ENCODE measurements at places on chromosomes 16 and 17. TPM values are rescaled to one million over a fixed set of nuclear protein-coding genes. Genes with fewer than 3 reads are reported as not detected.

DNA sequence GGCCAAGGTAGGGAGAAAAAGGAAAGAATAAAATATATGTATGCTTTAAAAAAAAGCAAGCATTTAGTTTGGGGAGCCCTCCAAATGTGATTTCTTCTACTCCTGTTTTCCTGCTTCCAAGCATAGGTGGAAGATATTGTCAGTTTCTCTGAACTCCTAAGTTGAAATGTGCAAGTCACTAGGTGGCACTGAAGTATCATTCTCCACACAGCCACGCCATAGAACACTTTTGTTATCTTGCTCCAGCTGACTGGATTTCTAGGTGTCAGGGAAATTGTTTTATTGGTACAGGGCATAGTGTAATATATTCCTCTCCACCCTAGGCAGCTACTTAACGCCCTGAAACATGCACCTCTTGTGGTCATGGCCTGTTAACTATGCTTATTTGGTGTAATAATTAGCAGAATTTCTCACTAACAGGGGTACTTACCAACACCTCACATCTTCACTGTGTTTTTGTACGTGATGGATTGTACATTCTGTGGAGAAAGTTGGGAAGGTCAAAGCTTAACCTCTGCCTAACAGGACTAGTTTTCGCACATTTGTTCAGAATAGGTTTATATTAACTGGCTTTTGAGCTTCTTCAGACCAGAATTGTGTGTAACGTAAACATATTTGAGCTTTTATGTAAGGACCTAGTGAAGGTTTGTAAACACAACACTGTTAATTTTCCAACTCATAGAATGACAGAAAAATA, 69.3 kb downstream of the FTO start:
- no peaks in the 10 kb centered on the region for H3K36me3 ChIP-seq
- no peak for DNase-seq
- no peak overlapping the region for H3K27ac ChIP-seq
- peaks cover 8% of the 10 kb centered on the region for H3K4me1 ChIP-seq

- DNase-seq = no peak
- no peaks in the 10 kb centered on the region for H3K27me3 ChIP-seq
- H3K36me3 ChIP-seq = peaks cover 44% of the 10 kb centered on the region
These were observed 4.1 kb downstream of the CORO1A start for GRCh38 chr16:30187556-30187865.

Gene PTX4
- total RNA-seq = not detected

GRCh38 chr17:8859804-8860430, 7.6 kb downstream of the PIK3R6 start:
- H3K27me3 ChIP-seq = no peaks in the 10 kb centered on the region
- H3K36me3 ChIP-seq = no peaks in the 10 kb centered on the region
- DNase-seq = no peak

Gene VMO1
- total RNA-seq = not detected

- no peaks in the 10 kb centered on the region for H3K4me1 ChIP-seq
- no peaks in the 10 kb centered on the region for H3K36me3 ChIP-seq
- H3K27me3 ChIP-seq = peaks cover 15% of the 10 kb centered on the region
- no peak for DNase-seq
These were observed 56.3 kb upstream of the IL34 start for GRCh38 chr16:70589998-70590471.

DNA sequence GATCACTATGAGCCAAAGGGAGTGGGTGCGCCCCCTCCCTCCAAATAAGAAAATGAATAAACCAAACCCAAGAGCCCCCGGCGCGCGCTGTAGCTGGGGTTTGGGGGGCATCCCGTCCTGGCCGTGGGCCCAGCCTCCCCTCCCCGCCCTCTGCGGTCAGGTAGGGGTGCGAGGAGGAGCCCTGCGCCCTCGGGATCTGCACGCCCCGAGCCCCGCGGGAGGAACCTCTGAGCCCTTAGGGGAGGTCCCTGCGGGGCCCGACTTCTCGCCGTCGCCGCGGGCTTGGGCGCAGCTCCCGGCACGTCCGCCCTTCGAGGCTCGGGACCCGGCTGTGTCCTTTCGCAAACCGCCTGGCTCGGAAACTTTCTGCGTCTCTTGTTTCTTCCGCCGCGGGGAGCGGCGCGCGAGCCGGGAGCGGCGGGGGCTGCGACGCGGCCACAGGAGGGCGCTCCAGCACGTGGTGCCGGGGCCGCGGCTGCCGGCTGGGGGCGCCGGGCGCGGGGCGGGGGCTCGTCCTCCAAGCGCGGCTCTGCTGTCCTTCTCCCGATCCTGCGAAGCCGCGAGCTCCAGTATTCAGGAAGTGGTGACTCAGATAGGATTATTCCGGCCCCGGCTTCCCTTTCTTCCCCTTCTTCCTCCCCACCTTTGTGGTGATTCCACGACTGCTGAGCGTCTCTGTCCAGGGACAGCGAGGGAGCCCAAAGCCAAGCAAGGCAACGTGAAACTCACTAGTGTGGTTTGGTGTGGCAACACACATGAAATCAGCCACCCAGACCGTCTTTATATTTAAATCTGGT, 1.6 kb downstream of the PITPNC1 start:
- peaks cover 10% of the 10 kb centered on the region for H3K36me3 ChIP-seq
- peaks cover 22% of the 10 kb centered on the region for H3K4me1 ChIP-seq
- H3K4me3 ChIP-seq = peak overlapping the region; percentile 99
- H3K27me3 ChIP-seq = no peaks in the 10 kb centered on the region
- DNase-seq = peak; percentile 78

- peak overlapping the region; percentile 94 for H3K27ac ChIP-seq
- H3K4me1 ChIP-seq = peaks cover 27% of the 10 kb centered on the region
- H3K4me3 ChIP-seq = peak overlapping the region; percentile 86
- peaks cover 3% of the 10 kb centered on the region for H3K27me3 ChIP-seq
- peaks cover 3% of the 10 kb centered on the region for H3K36me3 ChIP-seq
These were observed 1.7 kb downstream of the IL4R start for GRCh38 chr16:27315333-27316037.

Gene ZACN
- total RNA-seq = 0.30 TPM

DNA sequence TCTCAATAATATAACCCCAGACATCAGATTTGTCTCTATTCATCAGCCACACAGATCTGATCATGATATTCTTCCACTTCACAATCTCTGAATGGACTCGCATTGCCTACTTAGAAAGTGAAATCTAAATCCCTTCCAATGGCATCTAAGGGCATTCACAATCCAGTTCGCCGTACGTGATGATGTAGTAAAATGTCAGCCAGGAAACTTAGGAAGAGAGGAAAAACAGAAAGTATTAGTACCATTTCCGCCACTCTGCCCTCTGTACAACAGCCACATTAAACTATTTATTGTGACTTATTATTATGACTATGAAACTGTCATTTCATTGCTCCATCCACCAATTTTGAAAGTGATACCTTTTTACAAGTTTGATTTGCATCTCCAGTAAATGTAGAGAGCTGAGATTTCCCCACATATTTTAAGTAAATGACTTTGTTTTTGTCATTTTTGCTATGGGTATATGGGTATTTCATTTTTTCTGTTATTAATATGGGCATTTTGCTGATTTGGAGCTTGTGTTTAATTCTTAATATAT, 69.4 kb upstream of the SMIM36 start:
- no peaks in the 10 kb centered on the region for H3K36me3 ChIP-seq
- peaks cover 10% of the 10 kb centered on the region for H3K4me1 ChIP-seq
- no peak for DNase-seq
- no peaks in the 10 kb centered on the region for H3K27me3 ChIP-seq
- H3K4me3 ChIP-seq = no peak overlapping the region

Gene KRT10
- total RNA-seq = 31.4 TPM

DNA sequence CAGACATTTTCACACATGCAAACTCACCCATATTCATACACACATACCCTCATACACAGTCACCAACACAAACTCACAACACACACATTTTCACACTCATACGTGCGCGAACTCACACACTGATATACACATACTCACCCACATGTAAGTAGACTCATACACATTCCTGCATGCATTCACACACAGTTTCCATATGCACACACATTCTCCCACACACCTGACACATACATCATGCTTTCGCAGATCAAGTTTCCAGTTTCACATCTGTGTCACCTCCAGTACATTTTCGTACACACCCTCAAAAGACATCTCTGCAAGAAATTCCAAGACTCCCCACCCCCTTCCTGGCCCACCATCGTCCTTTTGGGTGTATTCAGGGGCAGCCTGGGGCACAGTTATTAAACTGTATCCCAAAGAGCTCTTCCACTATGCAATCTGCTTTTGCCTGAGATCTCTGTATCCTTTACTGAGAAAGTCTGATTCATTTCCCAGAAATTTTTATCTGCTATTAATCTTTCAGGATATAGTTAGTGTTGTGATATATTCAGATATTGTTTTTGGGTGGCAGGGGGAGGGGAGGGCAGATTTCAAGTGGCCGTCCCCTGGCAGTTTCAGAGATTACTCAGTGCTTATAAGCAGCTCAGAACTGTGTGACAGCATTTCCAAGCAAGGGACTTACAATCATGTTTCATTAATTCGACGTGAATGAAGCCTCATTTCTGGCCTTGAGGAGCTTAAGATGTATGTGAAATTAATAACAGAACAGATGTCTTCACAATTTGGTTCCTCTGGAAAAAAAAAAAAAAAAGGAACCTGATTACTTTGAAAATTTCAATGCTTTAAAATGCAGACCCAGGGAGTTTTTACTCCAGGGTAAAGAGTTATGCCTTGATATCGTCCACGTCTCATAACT, 35.3 kb upstream of the MMP2 start:
- no peaks in the 10 kb centered on the region for H3K36me3 ChIP-seq
- no peak for DNase-seq
- no peak overlapping the region for H3K27ac ChIP-seq
- no peaks in the 10 kb centered on the region for H3K4me1 ChIP-seq

DNA sequence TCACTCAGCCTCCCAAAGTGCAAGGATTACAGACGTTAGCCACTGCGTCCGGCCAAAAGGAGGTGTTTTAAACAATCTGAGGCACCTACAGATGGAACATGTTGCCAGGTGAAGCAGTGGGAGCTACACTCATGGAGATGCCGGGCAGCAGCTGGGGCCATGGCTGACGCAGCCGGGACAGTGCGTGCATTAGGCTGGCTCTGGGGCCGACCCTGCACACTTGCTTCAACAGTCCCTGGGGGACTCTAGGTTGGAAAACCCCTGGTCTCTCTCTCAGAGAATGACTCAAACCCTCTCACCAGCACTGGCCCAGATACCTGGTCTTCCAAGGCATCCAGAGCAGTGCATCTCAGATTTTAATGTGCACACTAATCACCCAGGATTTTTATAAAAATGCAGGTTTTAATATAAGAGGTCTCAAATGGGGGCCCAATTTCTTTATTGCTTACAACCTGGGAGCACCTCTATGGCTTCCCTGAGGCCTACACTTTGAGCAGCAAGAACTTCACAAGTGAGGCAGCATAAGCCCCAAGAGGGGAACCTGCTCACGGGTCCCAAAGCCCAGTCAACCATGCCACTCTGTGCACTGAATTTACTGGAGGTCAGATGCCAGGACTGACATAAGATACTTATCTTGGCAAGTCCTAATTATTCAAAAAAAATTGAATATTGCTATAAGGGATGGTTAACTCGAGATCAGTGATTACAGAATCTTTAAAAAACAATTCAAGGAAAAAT, 70.8 kb upstream of the TRAP1 start:
- no peak overlapping the region for H3K27ac ChIP-seq
- peaks cover 62% of the 10 kb centered on the region for H3K36me3 ChIP-seq
- no peak for DNase-seq
- H3K4me3 ChIP-seq = no peak overlapping the region

- H3K36me3 ChIP-seq = no peaks in the 10 kb centered on the region
- H3K27me3 ChIP-seq = peaks cover 2% of the 10 kb centered on the region
- peaks cover 52% of the 10 kb centered on the region for H3K4me1 ChIP-seq
- no peak overlapping the region for H3K4me3 ChIP-seq
These were observed 85.4 kb downstream of the GAS7 start for GRCh38 chr17:10112962-10113361.

Gene CCDC200
- not detected for total RNA-seq

DNA sequence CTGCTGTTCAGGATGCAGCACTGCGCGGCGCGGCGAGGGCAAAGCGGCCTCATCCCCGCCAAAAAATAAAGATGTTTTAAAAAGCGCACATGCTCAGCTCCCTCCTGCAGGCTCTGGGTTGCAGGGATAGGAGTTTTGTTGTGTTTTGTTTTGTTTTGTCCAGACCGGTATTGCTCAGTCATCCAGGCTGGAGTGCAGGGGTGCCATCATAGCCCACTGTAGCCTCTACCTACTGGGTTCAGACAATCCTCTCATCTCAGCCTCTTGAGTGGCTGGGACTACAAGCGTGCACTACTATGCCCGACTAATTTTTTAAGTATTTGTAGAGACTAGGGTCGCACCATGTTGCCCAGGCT, 636 bp downstream of the WWOX start:
- peaks cover 5% of the 10 kb centered on the region for H3K4me1 ChIP-seq
- H3K27me3 ChIP-seq = no peaks in the 10 kb centered on the region
- H3K36me3 ChIP-seq = no peaks in the 10 kb centered on the region
- no peak for DNase-seq
- H3K4me3 ChIP-seq = peak overlapping the region; percentile 75

GRCh38 chr16:70393662-70394061, 45.2 kb downstream of the ST3GAL2 start:
- H3K36me3 ChIP-seq = peaks cover 22% of the 10 kb centered on the region
- DNase-seq = no peak
- H3K4me1 ChIP-seq = peaks cover 10% of the 10 kb centered on the region

Gene RAC3
- total RNA-seq = 5.4 TPM

Gene AOC2
- total RNA-seq = 2.2 TPM

Gene SKAP1
- 142 TPM for total RNA-seq

- H3K4me3 ChIP-seq = no peak overlapping the region
- no peaks in the 10 kb centered on the region for H3K4me1 ChIP-seq
- H3K27ac ChIP-seq = no peak overlapping the region
- H3K36me3 ChIP-seq = no peaks in the 10 kb centered on the region
These were observed 30.9 kb upstream of the CDC42EP4 start for GRCh38 chr17:73342541-73343167.

DNA sequence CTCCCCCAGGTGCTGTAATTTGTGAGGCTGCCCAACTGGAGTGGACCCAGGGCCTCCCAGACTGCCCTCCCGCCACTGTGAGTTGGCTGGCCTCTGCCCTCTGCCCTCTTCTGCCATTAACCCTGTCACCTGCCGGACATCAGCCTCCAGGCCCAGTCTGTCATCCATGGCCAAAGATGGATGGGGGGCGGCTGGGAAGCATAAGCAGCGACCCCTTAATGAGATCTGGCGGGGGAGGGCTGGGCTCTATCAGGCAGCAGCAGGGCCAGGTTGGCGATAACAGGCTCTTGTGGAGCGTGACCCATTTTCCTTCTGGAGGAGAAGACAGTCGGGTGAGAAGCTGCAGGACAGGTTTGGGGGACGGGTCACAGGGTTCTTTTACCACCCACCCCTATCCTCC, 25.3 kb downstream of the CDK5RAP3 start:
- no peaks in the 10 kb centered on the region for H3K36me3 ChIP-seq
- no peak overlapping the region for H3K27ac ChIP-seq
- H3K4me1 ChIP-seq = no peaks in the 10 kb centered on the region

Gene CCL8
- total RNA-seq = not detected

Data from T-cell (primary cell).